NCI-H2107 (cell line): ENCODE measurements at places on chromosomes 12 and 14.

GRCh38 chr14:52154992-52155650 is 86.3 kb upstream of the NID2 start:
- DNase-seq, result no peak

- DNase-seq, result no peak
These were observed 707 bp upstream of the MED6 start for GRCh38 chr14:70601162-70601561.

DNA sequence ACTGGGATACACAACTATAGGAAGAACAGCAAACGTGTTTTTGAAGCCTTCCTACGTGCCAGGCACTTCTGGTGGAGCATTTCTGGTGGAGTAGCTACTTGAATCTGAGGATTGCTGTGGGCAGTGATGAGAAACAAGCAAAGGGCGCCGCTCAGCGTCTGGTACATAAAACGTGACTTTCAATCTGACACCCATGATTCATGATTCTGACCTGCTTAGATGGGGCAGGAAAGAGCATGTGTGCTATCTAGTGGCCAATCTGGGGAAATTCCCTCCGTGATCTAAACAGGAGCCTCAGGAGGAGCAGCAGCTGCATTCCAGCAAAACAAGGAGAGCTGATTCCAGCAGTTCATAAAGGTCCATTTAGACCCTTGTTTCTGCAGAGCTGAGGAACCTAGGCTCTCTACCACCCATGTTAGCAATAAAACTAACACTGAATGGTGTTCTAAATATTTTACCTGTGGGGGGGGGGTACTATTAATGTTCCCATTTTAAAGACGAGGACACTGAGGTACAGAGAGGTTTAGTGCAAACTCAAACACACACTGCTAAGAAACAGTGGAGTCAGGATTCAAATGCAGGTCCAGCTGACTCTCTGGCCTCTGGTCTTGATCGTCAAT is 37.8 kb downstream of the PAH start:
- DNase-seq, result peak; percentile 89

- DNase-seq, result no peak
These were observed 15.4 kb upstream of the TRHDE start for GRCh38 chr12:72256725-72257124.

DNA sequence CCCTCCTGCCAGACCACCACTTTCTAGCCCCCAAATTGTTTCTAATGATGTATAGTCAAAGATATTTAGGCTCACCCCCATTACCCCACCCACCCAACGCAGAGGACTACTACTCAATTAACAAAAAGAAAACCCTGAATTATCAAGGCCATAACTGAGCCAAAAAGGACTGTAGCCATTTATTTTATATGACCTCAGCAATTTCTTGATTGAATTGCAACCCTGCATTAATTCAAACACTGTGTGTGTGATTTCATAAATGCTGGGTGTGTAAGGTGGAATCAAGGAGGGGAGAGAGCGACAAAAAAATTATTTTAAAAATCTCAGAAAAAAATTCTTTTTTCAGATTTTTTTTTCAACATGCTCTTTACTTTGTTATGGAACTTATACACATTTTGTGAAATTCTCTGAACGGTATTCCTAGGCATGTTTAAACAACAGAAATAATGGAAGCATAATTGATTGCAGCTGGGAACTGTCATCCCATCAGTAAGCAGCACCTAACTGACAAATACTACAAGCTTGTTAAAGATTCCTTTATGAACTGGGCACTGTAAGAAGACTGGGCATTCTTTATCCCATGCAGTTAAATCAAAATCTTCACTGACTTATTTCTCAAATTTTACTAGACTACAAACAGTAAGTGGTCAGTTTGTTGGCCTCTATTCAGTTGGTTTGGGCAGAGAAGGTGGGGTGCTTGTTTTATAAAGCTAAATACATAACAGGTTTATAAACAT is 179.1 kb downstream of the SOX5 start:
- DNase-seq, result no peak

GRCh38 chr14:92751819-92752218 is 3.4 kb upstream of the LGMN start:
- no peak for DNase-seq

- no peak for DNase-seq
These were observed 4.5 kb upstream of the C14orf180 start for GRCh38 chr14:104574978-104575583.

- no peak for DNase-seq
These were observed 248.8 kb downstream of the APAF1 start for GRCh38 chr12:98893675-98894411.

DNA sequence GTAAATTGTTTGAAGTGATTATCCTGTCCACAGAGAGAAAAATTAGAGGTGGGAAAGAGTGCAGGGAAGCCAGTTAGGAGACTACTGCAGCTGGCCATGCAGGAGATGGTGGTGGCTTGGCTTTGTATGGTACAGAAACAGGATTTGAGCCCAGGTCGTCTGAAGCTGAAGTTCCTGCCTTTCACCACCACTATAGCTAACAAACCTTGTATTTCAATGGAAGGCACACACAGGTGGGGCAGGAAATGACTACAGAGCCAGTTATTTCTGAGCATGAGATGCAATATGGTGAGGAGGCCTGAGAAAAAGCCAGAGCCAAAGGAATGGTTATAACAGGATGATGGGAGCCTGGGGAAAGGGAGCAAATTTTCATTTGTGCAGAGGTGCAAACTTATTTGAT is 103.9 kb downstream of the BTG1 start:
- DNase-seq, result no peak

DNA sequence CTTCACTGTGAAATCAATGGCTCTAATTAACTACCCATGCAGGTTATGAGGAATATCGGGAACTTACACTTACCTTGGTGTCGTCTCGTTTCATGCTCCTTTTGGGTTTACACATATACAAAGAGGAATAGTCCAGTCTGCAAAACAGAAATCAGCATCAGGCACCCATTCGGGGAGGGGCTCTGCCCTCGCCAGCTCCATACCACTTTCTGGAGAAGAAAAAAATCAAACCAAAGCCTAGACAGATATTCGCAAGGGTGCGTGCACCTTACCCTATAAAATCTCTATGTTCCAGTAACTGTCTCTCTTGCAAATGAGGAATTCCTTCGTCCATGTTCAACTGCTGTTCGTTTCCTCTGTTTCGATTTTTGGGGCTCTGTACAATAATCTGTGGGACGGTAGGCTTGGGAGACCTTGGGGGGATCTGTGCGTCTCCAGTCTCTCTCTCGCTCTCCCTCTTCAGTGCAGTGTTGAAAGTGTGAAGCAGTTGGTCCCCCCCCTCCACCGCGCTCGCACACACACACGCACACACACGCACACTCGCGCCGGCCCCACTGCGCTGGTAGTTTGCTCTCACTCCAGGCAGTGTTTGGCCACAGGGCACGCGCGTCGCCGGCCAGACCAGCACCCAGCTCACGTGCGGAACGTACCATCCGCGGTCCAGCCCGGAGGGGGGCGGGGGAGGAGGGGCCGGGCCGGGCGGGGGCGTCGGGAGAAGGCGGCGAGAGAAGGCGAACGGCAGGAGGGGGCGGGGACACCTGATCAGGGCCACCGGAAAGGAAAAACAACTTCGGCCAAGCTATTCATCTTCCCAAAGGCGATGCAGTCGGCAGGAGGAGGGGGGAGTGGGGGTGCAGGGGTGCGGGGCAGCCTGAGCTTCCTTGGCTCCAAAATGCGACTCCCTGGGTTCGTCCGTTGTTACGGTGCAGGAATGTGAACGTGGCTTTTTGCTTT is at the start of gene BHLHE41:
Gene BHLHE41 (minus strand): TSS at position 592 of the 954 bp plus-strand sequence. CDS start 258 bp downstream, at position 334.
- DNase-seq, result no peak

DNA sequence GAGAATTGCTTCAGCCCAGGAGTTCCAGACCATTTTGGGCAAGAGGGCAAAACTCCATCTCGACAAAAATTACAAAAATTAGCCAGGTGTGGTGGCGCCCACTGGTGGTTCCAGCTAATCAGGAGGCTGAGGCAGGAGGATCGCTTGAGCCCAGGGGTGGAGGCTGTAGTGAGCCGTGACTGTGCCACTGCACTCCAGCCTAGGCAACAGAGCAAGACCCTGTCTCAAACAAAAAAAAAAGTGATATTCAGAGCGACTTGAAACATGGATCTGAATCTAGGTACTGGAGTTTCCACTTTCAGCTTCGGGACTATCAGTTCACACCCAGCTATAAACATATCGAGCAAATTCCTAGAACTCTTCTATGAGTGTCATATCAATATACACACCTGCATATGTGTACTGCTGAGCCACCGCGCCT is 16.3 kb upstream of the RNF34 start:
- no peak for DNase-seq

DNA sequence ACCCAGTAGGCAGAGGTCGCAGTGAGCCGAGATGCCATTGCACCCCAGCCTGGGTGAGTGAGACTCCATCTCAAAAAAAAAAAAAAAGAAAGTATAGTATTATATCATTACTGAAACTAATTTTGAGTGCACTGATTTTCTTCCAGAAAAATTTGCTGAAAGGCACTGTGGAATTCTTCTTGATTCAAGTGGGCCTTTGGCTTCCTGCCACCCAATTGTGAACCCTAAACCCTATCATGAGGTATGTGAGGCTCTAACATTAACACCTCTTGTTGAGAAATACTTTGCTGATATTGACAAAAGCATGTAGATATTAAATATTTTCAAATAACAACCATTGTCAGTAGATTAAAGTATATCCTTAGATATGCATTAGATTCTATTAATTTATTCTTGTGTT is 211.2 kb downstream of the LRRK2 start:
- no peak for DNase-seq

DNA sequence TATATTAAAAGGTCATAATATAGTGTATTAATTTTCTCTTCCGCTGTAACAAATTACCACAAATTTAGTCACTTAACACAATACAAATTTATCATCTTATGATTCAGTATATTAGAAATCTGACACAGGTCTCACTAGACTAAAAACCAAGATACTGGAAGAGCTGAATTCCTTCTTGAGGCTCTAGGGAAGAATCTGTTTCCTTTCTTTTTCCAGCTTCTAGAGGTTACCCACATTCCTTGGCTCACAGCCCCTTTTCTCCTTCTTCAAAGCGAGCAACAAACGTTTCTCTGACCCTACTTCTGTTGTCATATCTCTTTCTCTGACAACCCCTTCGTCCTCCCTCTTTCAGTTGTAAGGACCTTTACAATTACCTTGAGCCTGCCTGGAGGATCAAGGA is 43.4 kb upstream of the AMN1 start:
- DNase-seq, result no peak

GRCh38 chr14:75259510-75259855 is 19.1 kb upstream of the FOS start:
- DNase-seq, result no peak

- DNase-seq, result no peak
These were observed 148.5 kb downstream of the PLCZ1 start for GRCh38 chr12:18589316-18589715.

GRCh38 chr14:91338379-91338778 is 79.2 kb downstream of the CCDC88C start:
- no peak for DNase-seq

- DNase-seq, result no peak
These were observed 1.7 kb upstream of the RAB15 start for GRCh38 chr14:64973826-64974225.

- DNase-seq, result no peak
These were observed 26.6 kb upstream of the CCDC196 start for GRCh38 chr14:66459603-66460002.

DNA sequence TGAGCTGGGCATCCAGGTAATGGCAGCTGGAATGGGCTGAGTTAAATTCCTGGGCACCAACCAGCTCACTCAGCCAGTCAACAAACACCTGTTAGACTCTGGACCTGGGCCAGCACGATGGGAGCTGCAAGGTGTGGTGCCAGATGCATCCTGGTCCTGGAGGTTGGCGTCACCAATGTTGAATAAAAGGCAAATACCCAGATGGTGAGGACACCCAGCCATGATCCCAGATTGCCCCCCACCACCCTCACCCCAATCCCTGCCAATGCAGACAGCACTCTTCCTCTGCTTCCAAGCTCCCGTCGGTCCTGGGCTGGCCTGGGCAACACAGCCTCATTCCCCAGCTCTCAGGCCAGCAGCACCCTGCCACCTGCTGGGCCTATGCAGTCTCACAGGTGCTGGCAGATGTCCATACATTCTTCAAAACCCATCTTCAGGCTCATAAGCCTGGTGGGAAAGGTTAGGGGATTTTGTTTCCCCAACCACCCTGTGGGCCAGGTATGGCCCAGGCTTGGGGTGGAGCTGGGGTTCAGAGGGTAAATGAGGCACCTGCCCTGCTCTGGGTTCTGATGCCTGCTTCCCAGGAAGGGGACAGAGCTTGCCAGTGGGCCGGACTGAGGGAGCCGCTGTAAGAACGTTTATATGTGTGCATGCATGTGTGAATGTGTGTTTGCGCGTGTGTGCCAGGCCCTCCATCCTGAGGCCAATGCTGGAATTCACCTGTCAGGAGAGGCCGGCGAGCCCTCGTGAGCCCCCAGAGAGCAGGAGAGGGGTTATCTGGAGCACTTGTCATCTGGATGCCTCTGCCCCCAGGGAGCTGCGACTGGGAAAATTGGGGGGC is 58.0 kb downstream of the LGMN start:
- peak; percentile 60 for DNase-seq

GRCh38 chr12:114882083-114882482 is 198.1 kb upstream of the TBX3 start:
- DNase-seq, result no peak

DNA sequence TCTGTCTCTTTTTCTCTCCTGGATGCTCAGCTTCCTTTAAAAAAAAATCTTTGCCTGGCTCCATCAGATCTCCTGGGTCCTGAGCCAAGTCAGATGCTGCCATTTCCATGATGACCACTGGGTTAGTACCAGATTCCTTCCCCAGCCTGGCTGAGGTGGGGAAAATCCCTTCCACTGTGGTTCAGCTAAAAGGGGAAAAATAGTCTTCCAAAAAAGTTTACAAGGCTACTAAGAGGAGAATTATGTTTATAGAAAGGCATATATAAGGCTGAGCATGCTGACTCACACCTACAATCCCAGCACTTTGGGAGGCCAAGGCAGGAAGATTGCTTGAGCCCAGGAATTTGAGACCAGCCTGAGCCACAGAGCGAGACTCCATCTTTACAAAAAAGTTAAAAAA is 28.4 kb upstream of the GAS2L3 start:
- DNase-seq, result no peak

DNA sequence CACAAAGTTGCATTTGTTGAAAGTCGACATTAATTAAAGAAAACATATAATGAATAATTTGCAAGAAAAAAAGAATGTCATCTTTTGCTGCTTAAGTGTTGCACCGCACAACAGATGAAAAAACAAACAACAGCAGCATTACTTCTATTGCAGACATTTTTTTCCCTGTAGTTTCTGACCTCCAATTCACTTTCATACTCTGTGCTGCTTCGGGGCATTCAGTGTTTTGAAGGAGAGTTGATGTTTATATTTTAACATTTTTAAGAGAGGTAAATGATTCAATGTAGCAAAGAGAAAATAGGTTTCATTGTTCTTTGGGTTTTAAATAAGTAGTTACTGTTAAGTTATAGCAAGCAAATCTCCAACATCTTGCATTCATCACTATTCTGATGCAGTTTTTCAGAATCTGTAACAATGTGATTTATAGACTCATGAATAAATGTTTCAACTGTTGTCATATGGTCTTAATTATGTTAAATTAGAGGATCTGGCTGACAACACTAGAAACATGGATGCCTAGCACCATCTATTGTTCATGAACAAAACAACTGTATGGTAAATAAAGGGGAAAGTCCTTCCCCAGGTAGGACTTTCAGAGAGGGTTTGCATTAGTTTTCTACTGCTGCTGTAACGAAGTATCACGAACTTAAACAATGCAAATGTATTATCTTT is 168.1 kb downstream of the BCAT1 start:
- no peak for DNase-seq

- no peak for DNase-seq
These were observed 8.7 kb downstream of the ASPG start for GRCh38 chr14:104094056-104094708.

- no peak for DNase-seq
These were observed 36.6 kb upstream of the SPPL3 start for GRCh38 chr12:120940799-120941198.
